Head of caudate nucleus (tissue), 42 donors: ENCODE measurements at places on chromosomes 7 and 10.

DNA sequence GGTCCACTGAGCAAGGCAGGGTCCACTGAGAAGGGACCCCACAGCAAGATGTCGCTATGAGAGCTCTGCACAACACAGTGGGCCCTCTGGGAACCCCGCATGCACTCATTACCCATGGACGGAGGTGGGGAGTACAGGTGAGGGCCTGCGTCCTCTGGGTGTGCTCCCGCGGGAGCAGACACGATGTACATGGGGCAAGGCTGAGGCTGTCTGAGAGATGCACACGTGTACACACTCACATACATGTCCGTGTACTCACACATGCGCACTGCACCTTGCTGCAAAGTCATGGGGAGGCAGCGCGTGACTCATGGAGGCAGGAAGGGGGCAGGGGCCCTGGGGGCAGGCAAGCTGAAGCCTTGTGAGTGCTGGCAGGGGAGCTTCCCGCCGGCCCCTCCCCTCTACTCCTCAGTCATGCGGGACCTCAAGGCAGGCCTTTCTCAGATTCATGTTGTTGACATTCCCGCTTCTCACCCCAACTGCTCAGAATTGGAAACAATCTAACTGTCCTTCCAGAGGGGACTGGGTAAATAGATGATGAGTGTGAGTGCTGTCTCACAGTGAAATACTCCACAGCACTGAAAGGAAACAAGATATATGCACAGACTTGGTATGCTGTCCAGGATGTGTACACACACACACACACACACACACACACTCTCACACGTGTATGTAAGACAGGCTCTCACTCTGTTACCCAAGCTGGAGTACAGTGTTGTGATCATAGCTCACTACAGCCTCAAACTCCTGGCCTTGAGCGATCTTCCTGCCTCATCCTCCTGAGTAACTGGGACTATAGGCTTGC is 40.0 kb downstream of the GOLGA7B start:
- peak; percentile 34 for DNase-seq

DNA sequence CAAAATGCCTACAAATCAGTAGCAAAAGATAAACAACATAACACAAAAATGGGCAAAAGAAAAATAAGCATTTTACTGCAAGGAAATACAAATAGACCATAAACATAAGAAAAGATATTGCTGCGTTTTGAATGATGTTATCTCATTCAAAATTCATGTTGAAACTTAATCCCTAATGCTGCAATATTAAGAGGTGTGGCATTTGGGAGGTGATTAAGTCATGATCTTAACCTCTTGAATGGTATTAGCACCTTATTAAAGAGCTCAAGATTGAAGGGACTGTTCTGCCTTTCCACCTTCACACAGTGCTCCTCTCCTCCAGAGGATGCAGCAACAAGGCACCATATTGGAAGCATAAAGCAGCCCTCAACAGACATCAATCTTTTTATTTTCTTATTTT is 12.4 kb upstream of the TNKS2 start:
- DNase-seq = no peak

GRCh38 chr7:35418716-35419390 is 165.0 kb upstream of the TBX20 start:
- no peak for DNase-seq

GRCh38 chr10:4511509-4511908 is 314.5 kb upstream of the AKR1E2 start:
- DNase-seq = no peak

DNA sequence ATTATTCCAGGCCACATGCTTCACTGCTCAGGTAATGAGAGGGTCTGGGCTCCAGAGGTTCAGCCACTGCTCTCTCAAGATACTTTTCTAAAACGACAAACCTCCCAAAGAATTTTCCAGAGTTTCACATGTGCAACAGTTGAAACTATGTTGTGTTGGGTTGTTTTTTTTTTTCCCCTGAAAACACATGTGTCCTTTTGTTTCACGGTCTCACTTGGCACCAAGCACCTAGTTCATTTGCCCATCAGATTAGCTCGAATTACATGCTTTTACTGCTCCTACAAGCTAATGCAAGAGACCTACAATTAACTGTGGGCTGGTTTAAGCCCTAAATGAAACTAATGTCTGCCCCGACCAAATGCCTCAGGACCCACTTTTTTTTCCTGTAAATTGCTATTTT is 313.3 kb downstream of the FGFR2 start:
- DNase-seq = no peak

DNA sequence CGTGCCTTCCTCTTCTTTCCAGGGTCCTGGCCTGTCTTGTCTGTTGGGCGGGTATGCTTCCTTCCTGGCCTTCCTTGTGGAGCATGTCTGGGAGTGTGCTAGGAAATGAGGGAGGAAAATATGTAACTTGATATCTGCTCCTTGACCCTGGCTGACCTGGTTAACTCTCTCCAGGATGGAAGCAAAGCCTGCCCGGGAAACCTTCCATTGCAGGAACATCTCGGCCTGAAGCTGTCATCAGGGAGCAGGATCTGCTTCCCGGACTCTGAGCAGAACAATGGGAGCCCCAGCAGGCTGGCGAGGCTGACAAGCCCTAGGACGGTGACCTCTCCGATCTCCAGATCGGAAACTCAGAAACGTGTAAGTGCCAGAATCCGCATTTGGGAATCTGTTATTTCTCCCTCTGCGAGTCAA is 340.3 kb downstream of the FRMD4A start:
- DNase-seq = no peak
